ENCODE measurements at places on chromosomes 3 and 15.

DNA sequence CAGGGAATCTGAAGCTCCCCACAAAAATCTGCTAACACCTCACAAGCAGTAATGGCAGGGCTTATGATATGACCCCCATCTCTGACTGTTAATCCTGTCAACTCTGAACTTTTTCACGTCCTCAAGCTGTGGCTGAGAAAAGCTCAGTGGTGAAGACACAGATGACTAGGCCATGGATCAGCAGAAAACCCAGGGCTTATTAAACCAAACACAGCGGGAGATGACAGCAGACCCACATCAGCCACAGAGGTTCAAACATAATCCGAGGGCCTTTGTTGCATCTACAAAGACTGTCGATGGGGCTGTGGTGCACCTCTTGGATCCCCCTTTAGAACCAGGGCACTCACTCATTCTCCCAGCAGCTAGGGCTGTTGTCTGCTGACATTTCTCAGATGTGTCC, 50.4 kb downstream of the GLB1 start:
- DNase-seq, result no peak

DNA sequence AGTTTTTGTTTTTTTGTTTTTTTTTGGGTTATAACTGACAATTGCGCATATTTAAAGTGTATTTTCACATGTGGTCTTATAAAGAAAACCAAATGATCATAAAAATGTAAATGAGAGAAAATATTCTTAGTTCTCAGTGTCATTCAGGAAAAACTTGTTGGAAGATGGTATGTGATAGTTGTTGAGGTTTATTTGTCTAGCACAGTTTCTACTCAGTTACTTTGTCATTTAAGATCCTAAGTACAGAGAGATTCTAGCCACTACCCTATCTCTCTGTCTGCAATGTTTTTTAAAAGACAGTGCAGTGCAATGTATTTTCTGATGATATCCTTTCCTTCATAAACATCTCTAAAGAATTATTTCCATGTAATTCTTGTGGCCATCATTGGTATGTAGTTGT, 46.1 kb downstream of the AKAP13 start:
- DNase-seq, result no peak

DNA sequence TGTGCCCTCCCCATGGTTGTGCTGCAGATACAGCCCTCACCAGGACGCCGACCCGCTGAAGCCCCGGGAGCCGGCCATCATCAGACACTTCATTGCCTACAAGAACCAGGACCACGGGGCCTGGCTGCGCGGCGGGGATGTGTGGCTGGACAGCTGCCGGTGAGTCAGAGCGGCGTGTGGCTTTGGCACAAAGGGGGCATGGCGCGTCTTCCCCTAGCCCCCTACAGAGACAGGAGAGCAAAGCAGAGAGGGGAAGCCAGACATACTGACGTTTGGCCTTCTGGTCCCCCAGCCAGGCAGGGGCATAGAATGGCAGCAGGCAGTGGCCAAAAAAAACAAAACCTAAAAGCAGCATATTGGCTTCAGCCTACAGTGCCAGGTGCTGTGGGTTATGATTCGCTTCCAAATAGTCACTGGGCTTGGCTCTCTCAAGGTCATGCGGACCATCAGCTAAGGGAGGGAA, 64.0 kb downstream of the MESD start:
- no peak for DNase-seq

DNA sequence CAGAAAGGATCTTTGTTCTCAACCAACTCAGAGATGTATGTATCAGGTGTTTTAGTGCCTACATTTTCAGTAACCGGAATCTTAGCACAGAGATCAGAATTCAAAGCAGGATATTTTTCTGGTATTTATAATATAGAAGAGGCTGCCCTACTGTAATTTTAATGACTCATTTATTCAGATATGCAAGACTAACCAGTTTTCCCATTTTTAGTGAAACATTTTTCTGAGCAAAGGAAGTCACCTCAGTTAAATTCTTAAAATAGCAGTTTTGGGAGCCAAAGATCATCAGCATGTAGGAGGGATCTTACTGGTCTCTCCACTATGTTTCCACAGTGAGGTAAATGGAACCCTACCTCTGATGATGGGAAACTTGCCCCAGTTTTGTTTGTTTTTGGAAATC, 42.0 kb downstream of the SRP14 start:
- no peak for DNase-seq

DNA sequence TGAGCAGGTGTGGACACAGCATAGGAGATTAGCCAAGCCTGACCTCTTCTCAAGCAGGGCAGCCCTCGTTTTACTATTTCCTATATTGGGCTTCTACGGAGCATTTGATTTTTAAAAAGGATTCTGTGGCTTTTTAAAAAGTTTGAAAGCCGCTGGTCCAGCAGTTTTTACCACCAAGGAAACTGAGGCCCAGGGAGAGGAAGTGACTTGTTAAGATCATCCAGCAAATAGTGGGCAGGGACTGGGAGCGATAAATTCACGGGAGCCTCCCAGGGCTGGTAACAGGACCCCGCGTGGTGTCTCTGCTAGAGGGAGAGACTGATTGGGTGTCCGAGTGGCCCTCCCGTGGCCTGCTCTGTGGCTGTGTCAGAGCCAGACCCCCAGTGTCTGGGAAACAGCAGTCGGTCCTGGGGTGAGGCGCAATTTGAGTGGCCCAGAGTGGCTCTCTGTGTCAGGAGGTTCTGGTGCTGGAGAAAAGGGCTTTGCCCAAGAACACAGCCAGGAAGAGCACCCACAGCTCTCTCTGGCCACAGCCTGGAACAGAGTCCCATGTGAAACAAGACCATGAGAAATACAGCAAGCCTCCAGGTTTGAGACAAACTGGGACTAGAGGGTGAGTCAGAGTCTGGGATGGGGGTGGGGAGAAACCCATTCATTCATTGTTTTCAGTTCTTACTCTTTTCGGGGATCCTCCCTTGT, 4.2 kb downstream of the FURIN start:
- DNase-seq, result no peak

GRCh38 chr3:16404349-16404895, 109.1 kb downstream of the RFTN1 start:
- DNase-seq, result no peak

GRCh38 chr15:49810720-49811119, 189.9 kb downstream of the DTWD1 start:
- DNase-seq, result no peak

DNA sequence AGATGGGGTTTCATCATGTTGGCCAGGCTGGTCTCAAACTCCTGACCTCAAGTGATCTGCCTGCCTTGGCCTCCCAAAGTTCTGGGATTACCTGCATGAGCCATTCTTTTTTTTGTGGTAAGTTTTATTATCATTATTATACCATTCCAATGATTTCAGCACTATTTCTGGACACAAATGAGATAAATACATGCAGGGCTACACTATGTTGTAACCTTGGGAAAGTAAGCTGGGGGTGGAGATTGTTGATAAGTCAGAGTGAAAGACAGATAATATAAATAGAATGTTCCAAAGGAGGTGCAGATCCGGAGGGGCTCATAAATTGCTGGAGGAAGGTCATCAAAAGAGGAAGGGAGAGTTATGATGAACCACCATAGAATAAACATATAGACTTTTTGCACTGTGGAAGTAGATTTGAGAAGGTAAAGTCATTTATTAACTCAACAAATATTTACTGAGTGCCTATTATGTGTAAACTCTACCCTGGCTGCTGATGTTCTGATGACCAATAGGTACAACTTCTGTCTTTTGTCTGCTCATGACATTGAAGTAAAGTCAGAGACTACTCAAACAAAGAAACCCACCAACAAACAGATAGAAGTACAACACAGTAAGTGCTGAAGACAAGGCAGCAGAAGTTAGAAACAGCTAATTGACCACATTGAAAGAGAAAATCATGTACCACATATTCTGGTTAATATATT, 478.9 kb upstream of the GOLIM4 start:
- no peak for DNase-seq

- DNase-seq, result no peak
Measured at GRCh38 chr3:152355744-152356665, 87.3 kb downstream of the MBNL1 start.

DNA sequence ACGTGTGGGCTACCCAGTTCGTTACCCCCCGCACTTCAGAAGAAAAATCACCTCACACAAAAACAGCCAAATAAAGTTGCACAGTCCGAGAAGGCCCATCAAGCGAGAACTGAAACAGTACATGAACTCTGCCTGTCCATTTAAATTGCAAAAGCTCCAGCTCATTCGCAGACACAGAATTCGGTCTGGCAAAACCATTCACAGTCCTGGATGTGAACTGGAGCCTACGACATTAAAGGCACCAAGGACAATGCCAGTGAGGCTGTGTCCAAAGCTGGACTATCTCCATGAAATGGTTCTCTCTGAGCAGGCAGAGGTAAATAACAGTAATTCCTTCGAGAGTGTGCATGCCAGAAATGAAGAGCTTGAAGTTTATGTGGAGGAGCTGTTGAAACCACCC, 261.3 kb upstream of the ICE2 start:
- DNase-seq, result no peak

DNA sequence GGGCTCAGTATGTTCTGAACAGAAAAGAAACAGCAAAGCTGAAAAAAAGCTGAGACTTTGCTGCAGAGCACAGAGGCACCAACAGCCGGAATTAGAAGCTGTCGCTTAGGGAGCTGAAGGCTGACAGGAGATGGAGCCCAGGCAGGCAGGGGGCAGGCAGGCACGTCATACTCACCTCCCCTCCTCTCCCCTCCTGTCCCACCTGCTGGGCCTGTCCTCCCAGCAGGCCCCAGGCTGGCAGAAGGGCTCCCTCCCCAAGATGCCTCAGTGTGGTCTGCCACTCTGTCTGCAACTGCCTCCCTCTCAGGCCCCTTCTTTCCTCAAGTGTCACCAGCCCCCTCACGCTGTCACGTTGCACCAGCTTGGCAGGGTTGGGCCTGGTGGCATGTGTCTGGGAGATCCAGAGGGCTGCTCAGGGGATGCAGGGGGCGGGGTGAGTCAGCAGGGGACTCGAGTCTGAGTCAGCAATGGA, 3.2 kb upstream of the ANKRD63 start:
- no peak for DNase-seq

DNA sequence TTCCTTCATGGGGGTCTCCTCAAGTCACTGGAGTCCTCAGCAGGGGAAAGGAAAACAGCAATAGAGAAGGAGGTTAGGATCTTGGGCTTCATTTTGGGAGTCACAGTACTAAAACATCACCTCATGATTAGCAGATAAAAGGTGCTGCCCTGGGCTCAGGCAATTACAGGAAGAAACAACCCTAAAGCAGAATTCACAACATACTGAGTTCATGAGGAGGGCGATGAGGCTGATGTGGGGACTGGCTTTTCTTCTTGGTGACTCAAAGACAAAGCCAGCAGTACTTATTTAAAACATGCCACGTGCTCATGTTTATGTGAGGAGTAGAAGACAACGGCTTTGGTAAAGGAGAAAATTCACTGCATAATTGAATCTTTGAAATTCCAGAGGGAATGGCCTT, 822.3 kb upstream of the CFAP20DC start:
- DNase-seq, result no peak

- DNase-seq, result no peak
Measured at GRCh38 chr15:81000144-81000623, 539 bp upstream of the TLNRD1 start.

DNA sequence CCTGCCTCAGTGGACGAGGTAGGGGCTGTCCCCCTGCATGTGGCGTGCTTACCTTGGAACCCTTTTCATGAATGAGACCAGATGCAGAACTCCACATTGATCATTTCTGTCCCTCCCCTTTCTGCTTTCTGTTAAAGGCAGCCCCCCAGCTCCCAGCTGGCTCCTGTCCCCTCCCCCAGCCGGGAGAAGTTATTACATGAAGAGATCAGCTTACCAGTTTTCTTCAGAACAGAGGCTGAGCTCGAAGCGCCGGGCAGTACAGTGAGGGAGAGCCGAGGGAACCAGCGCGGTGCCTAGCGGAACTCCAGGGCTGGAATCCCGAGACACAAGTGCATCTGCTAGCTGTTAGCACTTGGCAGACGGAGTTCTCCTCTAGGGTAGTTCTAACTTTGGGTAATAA, 263.3 kb upstream of the NR2E3 start:
- DNase-seq, result no peak

DNA sequence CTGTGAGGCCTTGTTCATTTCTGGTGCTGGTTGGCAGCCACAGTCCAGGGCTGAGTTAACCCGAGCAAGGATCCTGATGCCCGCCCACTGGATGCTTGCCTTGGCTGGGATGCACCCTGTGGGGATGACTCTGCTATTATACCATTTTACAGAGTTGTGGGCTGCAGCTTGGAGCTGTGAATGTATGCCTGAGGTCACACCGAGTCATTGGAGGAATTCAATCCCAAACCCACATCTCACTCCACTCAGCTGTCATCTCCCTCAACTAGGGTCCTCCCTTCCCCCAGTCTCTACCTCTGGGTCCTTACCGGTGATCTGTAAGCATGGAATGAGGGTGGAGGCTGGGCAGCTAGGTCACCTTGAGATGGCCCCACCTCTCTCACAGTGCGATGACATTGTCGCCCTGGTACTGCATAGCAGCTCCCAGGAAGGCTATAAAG, 22.1 kb downstream of the MAPKAPK3 start:
- DNase-seq, result no peak

DNA sequence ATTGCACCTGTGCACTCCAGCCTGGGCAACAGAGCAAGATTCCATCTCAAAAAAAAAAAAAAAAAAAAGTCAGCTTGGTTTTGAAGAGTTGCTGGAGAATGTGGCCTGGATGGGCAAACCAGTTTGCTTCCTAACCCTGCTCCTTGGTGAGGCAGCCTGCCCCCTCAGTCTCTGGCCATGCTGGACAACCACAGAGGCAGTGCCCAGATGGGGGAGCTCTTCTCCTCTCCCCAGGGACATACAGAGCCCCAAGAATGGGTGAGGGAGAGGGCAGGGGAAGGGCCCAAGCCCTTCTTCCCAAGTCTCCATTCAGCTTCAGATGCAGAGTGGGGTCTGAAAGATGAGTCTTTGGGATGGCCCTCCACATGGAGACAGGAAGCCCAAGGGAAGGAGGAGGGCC, 27.9 kb downstream of the CD276 start:
- DNase-seq, result no peak

DNA sequence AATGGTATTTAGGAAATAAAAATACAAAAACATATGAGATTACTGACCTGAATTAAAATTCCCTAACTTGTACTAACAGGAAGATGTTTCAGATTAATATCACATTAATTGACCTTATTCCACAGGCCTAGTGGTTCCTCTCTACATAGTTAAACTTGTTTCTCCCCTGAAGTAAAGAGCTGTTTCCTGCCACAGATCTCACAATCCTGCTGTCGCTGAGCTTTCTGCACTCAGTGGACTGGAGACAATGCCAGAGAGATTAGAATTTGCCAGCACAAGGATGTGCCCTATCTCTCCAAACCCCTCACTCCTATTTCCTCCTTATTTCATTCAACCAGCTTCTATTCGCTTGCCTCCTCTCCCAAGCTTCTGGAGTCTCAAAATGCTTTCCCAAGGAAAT, 130.6 kb downstream of the CTNNB1 start:
- no peak for DNase-seq

Measured in activated T-helper 1 cell treated with Interleukin-2 at 50 U/mL for 16 hours (primary cell).